ENCODE measurements at places on chromosomes 7 and 10.

DNA sequence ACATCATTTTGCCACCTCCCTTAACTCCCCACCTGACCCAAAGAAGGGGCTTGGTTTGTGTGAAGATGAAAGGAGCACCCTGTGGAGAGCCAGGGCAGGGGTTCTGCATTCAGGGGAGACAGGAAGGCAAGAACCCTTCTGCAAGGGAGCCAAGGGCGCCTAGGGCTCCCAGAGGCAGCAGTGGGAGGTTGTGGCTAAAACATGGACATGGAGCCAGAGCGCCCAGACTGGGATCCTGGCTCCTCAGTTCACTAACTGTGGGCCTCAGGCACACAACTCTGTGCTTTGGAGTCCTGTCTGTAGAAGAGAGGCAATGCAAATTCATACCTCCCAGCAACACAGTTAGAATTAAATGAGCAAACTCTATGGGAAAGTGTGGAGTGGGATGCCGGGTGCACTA is 123.1 kb upstream of the MACROH2A2 start:
- no peak for DNase-seq

DNA sequence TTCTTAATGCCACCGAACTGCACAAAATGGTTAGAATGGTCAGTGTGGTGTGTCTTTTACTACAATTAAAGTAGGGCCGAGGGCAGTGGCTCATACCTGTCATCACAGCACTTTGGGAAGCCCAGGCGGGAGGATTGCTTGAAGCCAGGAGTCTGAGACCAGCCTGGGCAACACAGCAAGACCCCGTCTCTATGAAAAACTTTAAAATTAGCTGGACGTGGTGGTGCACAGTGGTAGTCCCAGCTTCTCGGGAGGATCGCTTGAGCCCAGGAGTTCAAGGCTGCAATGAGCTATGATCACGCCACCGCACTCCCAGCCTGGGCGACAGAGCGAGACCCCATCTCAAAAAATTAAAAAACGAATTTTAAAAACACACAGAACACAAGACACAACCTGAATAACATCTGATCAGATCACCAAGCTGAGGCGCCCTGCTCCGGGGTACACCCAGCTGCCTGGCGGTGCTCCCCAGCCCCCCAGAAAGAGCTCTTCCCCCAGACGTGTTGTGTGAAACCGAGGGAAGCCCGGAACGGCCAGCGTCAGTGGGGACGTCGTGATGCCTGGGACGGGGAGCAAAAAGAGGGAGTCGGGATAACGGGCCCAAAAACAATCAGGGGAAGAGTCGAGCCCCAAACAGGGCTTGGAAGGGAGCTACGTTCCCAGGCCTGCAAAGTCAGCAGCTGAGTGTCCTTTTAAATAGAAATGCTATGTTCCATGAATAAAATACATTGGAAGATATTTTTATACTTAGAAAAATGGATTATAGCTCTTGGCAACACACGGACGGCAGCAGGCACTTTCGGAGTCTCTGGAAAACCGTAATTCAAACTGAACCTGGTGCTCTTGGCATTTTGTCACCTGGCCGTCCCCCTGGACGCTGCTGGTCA is 80.7 kb upstream of the PDGFA start:
- no peak for DNase-seq

DNA sequence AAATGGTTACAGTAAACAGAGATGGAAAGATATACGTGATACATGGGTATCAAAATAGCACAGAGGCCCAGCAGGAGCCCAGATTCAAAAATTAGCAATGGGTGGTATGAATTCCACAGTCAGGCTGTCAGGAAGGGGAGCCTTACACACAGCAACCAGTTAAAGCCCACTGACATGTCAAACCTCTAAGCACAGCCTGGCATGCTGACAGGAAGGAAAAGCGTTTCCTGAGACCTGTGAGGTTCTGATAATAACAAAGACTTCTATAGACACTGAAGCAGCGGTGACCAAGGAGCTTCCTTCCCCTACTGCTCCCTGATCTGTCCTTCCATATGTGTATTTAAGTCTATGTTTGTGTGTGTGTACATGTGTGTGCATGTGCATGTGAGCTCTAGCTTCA is 89.9 kb downstream of the PHYHIPL start:
- DNase-seq = no peak

DNA sequence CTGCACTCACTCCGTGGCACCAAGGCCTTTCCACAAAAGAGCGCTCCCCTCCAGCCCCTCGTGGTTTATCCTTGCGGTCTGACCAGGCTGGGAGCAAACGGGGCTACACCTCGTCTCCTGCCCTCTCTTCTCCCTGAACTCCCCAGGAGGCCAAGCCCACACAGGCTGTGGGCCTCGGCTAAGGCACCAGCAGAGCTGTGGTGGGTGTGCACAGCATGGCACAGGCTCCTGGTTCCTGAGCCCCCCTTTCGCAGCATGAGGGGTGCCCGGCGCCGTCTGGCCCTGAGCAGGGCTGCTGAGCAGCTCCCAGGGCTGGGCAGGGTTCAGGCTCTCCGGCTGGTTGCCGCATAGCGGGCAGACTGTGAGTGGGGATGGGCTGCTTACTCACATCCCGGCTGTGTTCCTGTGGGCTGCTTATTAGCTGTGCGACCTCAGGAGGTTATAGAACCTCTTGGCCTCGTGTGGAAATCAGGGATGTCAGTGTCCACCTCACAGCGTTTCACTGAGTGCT is 90.4 kb downstream of the ZMIZ1 start:
- DNase-seq = no peak
